Bronchus fibroblast of lung (primary cell): ENCODE measurements at places on chromosomes 1 and 21. TPM values are rescaled to one million over a fixed set of nuclear protein-coding genes. Genes with fewer than 3 reads are reported as not detected.

OR2L3 gene
- total RNA-seq, result not detected in 2 replicates

RSRP1 gene
- total RNA-seq, result 40.0 and 49.6 TPM in 2 replicates

HEYL gene
- under 0.01 TPM in 1 of 2 replicates, not detected in the other for total RNA-seq

HCN3 gene
- 0.30 and 0.67 TPM in 2 replicates for total RNA-seq

LCE1B gene
- not detected in 2 replicates for total RNA-seq

FAM177B gene
- not detected in 2 replicates for total RNA-seq

PTP4A2 gene
- 163 and 212 TPM in 2 replicates for total RNA-seq

C1orf52 gene
- total RNA-seq, result 15.5 and 17.7 TPM in 2 replicates

BGLAP gene
- 0.59 TPM in 1 of 2 replicates, not detected in the other for total RNA-seq
